Sigmoid colon (tissue), 7 donors: ENCODE measurements at places on chromosomes 13 and 19. TPM values are rescaled to one million over a fixed set of nuclear protein-coding genes. Genes with fewer than 3 reads are reported as not detected.

The ABHD13 gene
- 15.7 TPM for total RNA-seq

The TLE6 gene
- total RNA-seq: not detected

The APOC1 gene
- not detected for total RNA-seq

The ZNF729 gene
- not detected for total RNA-seq

The KLK4 gene
- not detected for total RNA-seq

The CEACAM5 gene
- total RNA-seq: not detected

The IRS2 gene
- total RNA-seq: 19.7 TPM

The ANGPTL8 gene
- total RNA-seq: not detected

The COL4A2 gene
- total RNA-seq: 1,039 TPM

The VPS36 gene
- total RNA-seq: 52.8 TPM

The NXNL1 gene
- not detected for total RNA-seq

The GFY gene
- total RNA-seq: not detected

The SLITRK6 gene
- 0.14 TPM for total RNA-seq

The SERPINE3 gene
- total RNA-seq: not detected

The SOX1 gene
- total RNA-seq: not detected
